ENCODE measurements at places on chromosomes 16 and 17.

GRCh38 chr16:28872952-28873351 is 5.3 kb upstream of the ATP2A1 start:
- no peak for DNase-seq

DNA sequence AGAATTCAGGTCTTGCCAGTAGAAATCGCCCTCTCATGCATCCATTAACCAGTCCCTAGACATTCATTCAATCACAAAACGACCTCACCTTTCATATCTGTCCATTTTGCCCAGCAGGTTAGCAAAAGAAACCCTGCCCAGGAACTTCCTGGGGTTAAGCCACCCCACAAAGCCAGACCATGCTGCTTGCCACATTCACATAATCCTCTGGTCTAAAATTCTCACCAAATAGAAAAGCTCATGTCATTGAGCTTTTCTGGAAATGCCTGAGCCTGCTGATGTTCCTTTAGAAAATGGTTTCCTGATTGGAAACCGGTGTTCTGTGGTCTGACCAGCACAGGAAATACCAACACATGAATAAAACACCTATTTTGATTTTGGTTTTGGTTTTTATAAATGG is 21.6 kb upstream of the DYNLRB2 start:
- no peak for DNase-seq

GRCh38 chr17:70810609-70811008 is 641.3 kb downstream of the KCNJ2 start:
- DNase-seq, result no peak

DNA sequence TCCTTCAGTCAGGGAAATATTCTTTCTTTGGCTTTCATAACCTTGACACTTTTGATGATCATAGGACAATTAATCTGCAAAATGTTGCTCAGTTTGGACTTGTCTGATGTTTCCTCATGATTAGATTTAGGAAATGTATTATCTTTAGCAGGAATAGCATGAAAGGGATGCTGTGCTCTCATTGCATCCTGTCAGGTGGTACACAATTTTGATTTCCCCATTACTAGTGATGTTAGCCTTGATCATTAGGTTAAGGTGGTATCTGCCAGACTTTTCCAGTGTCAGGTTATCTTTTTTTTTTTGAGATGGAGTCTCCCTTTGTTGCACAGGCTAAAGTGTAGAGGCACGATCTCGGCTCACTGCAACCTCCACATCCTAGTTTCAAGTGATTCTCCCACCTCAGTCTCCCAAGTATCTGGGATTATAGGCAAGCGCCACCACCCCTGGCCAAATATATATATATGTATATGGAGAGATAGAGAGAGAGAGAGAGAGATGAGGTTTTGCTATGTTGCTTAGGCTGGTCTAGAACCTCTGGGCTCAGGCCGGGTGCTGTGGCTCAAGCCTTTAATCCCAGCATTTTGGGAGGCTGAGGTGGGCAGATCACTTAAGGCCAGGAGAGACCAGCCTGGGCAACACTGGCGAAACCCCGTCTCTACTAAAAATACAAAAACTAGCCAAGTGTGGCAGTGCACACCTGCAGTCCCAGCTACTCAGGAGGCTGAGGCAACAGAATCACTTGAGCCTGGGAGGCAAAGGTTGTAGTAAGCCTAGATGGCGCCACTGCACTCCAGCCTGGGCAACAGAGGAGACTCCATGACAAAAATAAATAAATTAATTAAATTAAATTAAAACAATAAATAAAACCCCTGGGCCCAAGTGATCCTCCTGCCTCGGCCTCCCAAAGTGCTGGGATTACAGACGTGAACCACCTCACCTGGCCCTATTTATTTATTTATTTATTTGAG is 15.8 kb upstream of the CAVIN1 start:
- DNase-seq, result peak; percentile 55

DNA sequence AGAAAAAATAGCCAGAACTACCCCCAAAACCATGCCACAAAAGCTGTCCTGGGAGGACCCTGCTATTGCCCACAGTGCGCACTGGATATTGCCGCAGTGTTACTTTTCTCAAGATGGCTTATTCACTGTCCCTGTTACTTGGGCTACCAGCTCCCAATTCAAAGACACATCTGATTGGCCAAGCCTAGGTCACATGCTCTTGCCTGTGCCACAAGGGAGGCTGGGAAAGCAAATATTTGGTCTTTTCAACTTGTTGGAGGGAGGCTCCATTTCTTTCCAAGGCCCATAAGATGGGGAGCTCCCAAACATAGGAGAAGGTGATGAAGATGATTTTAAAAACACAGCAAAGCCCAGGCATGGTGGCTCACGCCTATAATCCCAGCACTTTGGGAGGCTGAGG is 257.0 kb downstream of the SHISA9 start:
- DNase-seq, result no peak

DNA sequence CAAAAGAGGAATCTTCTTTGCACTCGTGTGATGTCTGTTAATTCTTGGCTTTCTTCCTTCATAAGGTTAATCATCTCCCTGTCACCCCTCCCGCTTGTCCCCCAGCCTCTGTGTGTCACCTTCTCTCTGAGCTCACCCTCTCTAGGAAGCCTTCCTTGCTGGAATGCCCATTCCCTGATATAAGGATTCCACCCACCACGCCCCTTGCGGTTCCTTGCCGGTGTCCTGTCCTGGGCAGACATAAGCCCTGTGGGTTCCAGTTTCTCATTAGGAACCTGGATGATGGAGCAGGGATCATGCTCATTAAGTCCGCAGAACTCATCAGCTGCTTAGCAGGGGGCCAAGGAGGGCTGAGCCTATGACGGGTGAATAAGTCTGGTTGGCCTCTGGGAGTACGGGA is 559.3 kb downstream of the MAF start:
- no peak for DNase-seq

- DNase-seq, result no peak
Measured at GRCh38 chr17:17298108-17298507, 5.1 kb upstream of the NT5M start.

GRCh38 chr17:48299760-48300159 is 130.3 kb downstream of the SKAP1 start:
- DNase-seq, result no peak

GRCh38 chr17:45409659-45410076 is 23.0 kb downstream of the ARHGAP27 start:
- no peak for DNase-seq

- no peak for DNase-seq
Measured at GRCh38 chr17:15648386-15648785, 28.9 kb upstream of the FBXW10B start.

DNA sequence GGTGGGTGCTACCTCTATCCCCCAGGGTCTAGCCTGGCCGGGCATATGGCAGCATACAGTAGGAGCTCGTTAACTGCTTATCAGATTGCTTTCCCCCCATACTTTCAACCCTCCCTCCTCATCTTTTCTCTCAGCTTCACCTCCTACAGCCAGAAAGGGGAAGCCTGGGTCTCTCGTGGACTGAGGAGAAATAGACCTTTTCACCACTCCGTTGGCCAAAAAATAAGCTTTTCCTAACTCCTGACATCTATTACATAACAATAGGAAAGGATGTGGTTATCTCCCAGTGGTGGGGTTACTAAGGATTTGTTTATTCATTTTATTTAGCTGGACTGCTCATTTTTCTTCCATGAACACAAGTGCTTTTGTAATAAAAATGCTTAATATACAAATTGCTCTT is 9.0 kb upstream of the CXCL16 start:
- no peak for DNase-seq

DNA sequence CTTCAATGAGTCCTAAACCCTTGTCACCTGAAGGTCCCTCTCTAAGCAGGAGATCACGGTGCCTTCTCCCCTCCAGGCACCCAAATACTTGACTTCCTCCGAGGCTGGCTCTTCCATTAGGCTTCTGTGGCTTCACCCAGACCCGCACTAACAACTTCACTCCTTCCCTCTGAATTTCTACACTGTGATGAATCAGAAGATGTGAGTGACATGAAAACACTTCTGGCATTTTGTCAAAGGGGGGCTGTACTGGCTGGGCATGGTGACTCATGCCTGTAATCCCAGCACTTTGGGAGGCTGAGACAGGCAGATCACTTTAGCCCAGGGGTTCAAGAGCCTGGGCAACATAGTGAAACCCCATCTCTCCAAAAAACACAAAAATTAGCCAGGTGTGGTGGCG is 72.6 kb upstream of the CNEP1R1 start:
- DNase-seq, result no peak

Measured in CD4-positive, alpha-beta T cell treated with Interleukin-2 at 100 ng/mL for 4 hours (primary cell).